Naive B cell (primary cell): ENCODE measurements at places on chromosomes 3 and 15. TPM values are rescaled to one million over a fixed set of nuclear protein-coding genes. Genes with fewer than 3 reads are reported as not detected.

GRCh38 chr3:136919799-136920580 lies 37.8 kb upstream of the IL20RB start:
- DNase-seq, result no peak
- no peaks in the 10 kb centered on the region for H3K27me3 ChIP-seq
- H3K4me1 ChIP-seq, result peaks cover 57% of the 10 kb centered on the region
- no peak overlapping the region for H3K27ac ChIP-seq
- H3K4me3 ChIP-seq, result no peak overlapping the region
- H3K36me3 ChIP-seq, result peaks cover 7% of the 10 kb centered on the region

DNA sequence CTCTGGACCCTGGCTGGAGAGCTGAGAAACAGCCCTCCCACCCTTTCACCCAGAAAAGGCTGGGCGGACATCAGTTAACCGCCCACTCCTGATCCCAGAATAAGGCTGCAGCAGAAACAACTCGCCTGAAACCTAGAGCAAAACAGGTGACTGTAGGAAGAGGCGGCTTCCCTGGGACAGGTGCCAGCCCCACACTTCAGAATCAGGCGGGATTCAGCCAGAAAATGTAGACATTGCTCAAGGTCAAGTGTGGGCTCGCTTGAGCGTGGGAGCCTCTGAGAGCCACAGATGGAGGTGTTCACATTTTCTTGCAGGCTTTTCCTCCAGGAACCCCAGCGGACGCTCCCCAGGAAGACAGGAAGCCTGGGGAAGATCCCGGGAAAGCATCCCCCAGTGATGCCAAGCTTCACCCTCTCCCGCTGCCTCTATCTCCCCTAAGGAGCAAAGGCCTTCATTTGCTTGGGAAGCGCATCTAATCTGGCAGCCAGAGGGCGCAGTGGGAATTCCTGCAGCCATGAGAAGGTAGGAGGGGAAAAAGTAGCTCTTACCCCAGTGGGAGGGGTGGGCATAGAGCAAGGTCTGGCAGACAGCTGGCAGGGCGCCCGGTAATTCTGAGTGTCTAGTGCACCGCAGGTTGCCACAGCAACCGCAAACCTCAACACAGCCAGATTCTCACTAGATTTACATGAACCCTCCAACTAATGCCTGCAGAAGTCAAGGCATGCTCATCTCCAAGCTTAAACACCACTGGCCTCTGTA lies 77.7 kb downstream of the OCA2 start:
- H3K4me1 ChIP-seq, result peaks cover 11% of the 10 kb centered on the region
- peaks cover 9% of the 10 kb centered on the region for H3K27me3 ChIP-seq
- no peak overlapping the region for H3K27ac ChIP-seq

MCTP2 gene
- 30.5 TPM for polyA plus RNA-seq

GRIP2 gene
- polyA plus RNA-seq, result not detected

- H3K4me1 ChIP-seq, result no peaks in the 10 kb centered on the region
- no peaks in the 10 kb centered on the region for H3K27me3 ChIP-seq
- no peak overlapping the region for H3K27ac ChIP-seq
- DNase-seq, result no peak
- no peak overlapping the region for H3K4me3 ChIP-seq
- H3K36me3 ChIP-seq, result no peaks in the 10 kb centered on the region
These were observed 914.9 kb upstream of the EPHA6 start for GRCh38 chr3:95899494-95899893.

GRCh38 chr15:66498501-66499386 lies 1.2 kb upstream of the SNAPC5 start:
- H3K27ac ChIP-seq, result peak overlapping the region; percentile 38
- peak; percentile 29 for DNase-seq
- peaks cover 34% of the 10 kb centered on the region for H3K4me1 ChIP-seq

- H3K27ac ChIP-seq, result no peak overlapping the region
- no peak for DNase-seq
- H3K36me3 ChIP-seq, result no peaks in the 10 kb centered on the region
- peaks cover 29% of the 10 kb centered on the region for H3K27me3 ChIP-seq
- H3K4me3 ChIP-seq, result no peak overlapping the region
These were observed 10.5 kb upstream of the ABHD2 start for GRCh38 chr15:89077750-89078149.

DNA sequence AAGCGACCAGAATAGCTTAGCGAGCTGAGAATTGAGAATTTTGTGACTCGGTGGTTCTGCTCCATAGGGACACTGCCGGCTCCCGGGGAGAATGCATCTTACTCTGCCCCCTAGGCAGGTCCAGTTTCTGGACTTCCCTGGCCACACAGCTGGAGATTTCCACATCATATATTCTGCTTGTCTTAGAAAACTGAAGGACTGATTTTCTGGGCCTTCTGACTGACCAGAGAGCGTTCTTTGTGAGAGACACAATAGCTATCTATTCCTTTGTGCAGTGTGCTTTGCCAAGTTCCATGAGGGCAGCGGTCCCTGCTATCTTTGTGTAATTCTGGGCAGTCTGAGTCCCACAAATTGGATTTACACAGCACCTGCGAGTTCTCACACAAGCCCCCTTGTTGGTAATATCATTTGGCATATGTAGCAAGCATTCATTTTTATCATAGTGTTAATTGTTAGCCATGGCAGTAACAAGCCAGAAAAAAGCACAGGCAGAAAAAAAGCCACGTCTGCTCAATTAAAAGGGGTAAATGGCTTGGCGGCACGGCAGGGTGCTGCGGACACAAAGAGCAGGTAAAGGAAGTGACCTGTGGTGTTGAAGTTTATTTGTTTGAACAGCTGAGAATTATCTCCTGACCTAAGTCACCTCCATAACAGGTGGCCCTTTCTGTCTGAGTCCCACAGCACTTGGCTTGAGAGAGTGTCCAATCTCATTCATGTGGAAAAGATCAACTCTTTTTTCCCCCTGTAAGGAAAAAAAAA lies 688.7 kb downstream of the TUSC7 start:
- no peaks in the 10 kb centered on the region for H3K36me3 ChIP-seq
- no peak overlapping the region for H3K27ac ChIP-seq
- no peaks in the 10 kb centered on the region for H3K27me3 ChIP-seq
- H3K4me3 ChIP-seq, result no peak overlapping the region

DNA sequence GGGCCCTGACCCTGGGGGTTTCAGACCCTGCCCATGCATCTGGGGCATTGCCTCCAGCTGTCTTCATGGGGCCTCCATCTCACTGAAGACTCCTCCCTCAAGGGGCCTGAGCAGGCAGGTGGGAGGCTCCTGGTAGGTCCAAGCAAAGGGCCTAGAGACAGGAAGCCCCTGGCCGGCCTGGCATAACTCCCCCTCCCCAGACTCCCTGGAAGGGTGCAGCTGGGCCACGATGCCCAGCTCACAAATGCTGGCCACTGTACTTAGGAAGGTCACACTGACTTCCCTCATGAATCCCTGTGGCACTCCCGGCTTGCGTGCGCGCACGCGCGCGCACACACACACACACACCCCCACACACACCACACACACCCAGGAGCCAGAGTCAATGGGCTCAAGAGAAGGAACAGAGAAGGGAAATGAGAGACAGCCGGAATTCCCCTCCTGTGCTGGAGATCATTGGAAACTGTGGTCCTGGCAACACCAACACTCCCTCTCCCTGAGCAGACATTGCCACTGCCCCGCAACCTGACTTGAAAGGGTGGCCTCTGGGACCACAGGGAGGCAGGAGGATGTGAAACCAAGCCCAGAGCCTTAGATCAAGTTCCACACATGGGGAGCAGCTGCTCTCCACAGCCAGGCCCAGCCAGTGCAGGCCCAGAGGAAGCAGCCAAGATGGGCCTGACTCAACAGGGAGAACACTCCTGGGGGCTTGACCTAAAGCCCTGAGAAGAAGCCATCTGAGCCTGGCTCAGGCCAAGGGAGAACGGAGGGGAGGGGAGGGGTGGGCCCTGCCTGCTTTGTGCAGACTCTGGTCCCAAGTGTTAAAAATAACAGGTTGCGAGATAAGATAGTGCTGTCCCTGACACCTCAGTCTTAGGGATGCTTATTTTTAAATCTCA lies 69.7 kb downstream of the SCN5A start:
- H3K27ac ChIP-seq, result no peak overlapping the region
- DNase-seq, result no peak
- peaks cover 7% of the 10 kb centered on the region for H3K27me3 ChIP-seq
- no peaks in the 10 kb centered on the region for H3K36me3 ChIP-seq
- no peak overlapping the region for H3K4me3 ChIP-seq

DNA sequence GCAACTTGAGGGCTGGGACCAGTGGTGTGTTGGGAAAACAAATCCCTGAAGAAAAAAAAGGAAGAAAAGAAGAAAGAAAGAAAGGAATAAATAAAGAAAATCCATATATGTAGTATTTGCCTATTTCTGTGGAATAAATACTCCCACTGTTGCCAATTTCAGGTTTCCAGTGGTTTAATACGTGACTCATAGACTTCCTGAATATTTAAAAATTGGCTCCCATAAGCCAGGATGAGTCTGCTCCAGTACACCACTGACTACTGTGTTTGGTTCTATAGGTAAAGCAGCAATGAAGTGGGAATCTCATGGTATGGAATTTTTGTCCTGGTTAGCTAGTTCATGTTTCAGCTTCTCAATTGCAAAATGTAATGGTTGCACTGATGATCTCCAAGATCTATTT lies 31.6 kb downstream of the PYDC2 start:
- no peak overlapping the region for H3K4me3 ChIP-seq
- no peaks in the 10 kb centered on the region for H3K36me3 ChIP-seq
- DNase-seq, result no peak
- H3K27ac ChIP-seq, result no peak overlapping the region

ITIH1 gene
- polyA plus RNA-seq, result 1.7 TPM

P2RY14 gene
- 48.8 TPM for polyA plus RNA-seq
